ENCODE measurements at places on chromosomes 7 and 10. TPM values are rescaled to one million over a fixed set of nuclear protein-coding genes. Genes with fewer than 3 reads are reported as not detected.

Gene DYNC1I1
- 3.3 TPM for total RNA-seq

GRCh38 chr10:56920601-56921261, 559.7 kb upstream of the ZWINT start:
- DNase-seq, result no peak

Gene ZNF853
- total RNA-seq, result 0.21 TPM

- DNase-seq, result no peak
Observed at GRCh38 chr7:34575006-34575405, 83.0 kb upstream of the NPSR1 start.

DNA sequence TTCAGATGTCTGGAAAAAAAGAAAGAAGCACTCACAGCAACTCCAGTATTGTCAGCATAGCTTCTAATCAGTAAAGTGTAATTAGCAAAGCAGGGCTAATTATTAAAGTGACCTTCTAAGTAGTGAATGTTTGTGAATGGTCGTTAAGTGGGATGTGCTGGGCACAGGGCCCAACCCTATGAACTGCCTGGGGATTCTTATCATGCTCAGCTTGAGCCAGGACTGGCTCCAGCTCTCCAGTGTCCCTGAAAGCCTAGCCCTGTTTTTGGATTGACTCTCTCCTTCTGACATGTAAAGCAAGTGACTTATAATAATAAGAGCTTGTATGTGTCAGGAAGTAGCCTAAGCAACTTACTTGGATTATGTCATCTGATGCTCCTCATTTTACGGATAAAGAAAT, 9.5 kb upstream of the TBX20 start:
- DNase-seq, result no peak

Gene WEE2
- not detected for total RNA-seq

GRCh38 chr7:127250312-127251035, 2.3 kb downstream of the GRM8 start:
- DNase-seq, result no peak

DNA sequence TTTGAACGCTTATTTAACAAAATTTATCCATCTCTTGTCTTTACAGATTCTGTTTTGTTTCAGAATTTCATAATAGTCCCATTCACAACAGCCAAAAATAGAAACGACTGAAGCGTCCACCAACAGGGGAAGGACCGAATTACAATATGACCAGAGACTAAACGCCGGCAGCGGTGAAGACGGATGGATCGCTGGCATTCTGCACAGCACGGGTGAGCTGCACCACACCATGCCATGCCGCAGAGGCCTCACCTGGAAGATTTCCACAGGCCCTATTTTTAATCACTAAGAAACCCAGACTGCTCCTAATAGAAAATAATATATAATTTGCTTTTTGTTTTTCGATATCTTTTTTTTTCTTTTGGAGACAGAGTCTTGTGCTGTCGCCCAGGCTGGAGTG, 91.0 kb downstream of the ELFN1 start:
- DNase-seq, result no peak

Gene FAM25C
- not detected for total RNA-seq

- no peak for DNase-seq
Observed at GRCh38 chr7:6385909-6386560, 61.7 kb downstream of the DAGLB start.

Gene MMD2
- not detected for total RNA-seq

GRCh38 chr10:10128387-10128786, 889.3 kb upstream of the CELF2 start:
- DNase-seq, result no peak

GRCh38 chr10:55232553-55232952, 431.5 kb upstream of the PCDH15 start:
- no peak for DNase-seq

- no peak for DNase-seq
Observed at GRCh38 chr7:47583739-47584535, 2.0 kb upstream of the TNS3 start.

Data from endothelial cell of umbilical vein (primary cell).